ENCODE measurements at places on chromosomes 16 and 17. TPM values are rescaled to one million over a fixed set of nuclear protein-coding genes. Genes with fewer than 3 reads are reported as not detected.

The KRTAP4-4 gene
- not detected for total RNA-seq

The RAB40C gene
- total RNA-seq = 19.3 TPM

The PRSS22 gene
- total RNA-seq = 0.84 TPM

The RCVRN gene
- not detected for total RNA-seq

The DNAAF8 gene
- total RNA-seq = 1.2 TPM

The DNASE1L2 gene
- 1.1 TPM for total RNA-seq

The ADAP2 gene
- total RNA-seq = 4.1 TPM

The ABCC12 gene
- total RNA-seq = 0.05 TPM

The ZPBP2 gene
- not detected for total RNA-seq

The ZG16B gene
- 0.69 TPM for total RNA-seq

The ADAD2 gene
- not detected for total RNA-seq

The CIBAR2 gene
- total RNA-seq = not detected

The PRSS33 gene
- total RNA-seq = not detected

The CD300E gene
- not detected for total RNA-seq

The EPX gene
- not detected for total RNA-seq

The RNF222 gene
- total RNA-seq = not detected

The HS3ST4 gene
- total RNA-seq = not detected

The TBC1D3H gene
- not detected for total RNA-seq
